ENCODE measurements at places on chromosomes 11 and 22.

DNA sequence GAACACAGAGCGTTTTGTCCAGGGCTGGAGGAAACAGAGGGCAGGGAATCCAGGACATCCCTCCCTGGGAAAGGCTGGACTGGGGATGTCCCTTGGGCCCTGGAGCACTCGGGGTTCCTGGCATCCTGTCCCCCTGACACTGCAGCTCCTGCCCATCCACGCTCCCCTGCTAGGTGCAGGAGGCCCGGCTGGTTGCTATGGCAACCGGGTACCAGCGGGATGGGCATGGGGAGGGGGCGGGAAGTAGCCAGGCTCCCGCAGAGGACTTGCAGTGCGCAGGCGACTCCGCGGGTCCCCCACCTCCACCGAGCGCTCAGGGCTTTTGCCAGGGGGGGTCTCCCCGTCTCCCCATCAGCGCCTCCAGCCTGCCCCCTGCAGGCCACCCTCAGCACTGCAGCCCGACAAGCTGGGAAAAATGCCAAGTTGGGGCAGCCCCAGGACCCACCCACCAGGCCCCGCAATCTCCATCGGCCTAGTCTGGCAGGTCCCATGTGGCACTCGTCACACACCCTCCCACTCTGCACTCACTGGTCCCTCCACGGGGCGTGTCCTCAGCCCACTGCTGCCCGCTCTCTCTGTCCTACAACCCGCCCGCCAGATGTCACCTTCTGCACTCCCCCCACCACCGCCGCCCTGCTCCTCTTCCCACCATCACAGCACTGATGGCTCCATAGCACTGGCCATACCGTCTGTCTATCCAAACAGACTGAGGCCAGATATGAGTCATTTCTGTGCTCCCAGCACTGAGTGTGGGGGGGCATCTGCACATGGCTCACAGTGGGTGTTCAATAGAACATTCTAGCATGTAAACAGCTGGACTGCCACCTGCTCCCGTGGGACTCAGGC is 31.5 kb downstream of the KIAA0930 start:
- DNase-seq: no peak

DNA sequence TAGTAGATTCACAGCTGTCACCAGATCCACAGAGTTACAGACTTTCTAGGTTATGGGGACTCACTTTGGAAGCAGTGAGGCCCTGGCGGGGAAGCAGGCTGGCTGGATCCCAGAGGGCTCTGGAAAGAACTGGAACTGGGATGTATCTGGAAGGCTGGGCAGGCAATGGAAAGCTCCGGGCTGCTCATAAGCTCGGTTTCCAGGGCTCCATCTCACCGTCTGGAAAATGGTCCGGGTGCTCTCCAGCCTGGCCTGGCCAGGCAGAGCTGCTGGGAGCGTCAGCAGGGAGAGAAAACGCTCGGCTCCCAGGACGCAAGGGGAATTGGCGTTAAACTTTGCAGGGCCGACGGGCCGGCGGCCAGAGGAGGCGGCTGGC is 335 bp upstream of the SEZ6L start:
- no peak for DNase-seq

GRCh38 chr11:21534288-21534687 is 658.6 kb upstream of the ANO5 start:
- DNase-seq: no peak

DNA sequence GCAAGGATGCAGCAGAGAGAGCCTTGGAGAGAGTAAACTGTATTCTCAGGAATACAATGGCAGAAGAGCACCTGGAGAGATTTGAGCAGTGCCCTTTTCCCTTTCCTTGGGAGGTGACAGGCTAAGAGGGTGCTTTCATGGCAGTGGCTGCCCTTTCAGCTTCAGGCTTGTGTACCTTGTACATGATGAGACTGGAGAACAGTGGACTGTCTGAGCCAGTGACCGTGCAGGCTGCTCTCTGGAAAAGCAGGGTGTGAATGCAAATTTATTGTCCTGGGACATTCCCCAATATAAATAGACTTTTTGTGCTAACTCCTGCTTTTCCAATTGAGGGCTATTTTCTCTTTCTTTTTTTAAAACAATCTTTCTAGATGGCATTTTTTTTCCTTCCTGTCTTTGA is 99.3 kb downstream of the TRIM44 start:
- no peak for DNase-seq

DNA sequence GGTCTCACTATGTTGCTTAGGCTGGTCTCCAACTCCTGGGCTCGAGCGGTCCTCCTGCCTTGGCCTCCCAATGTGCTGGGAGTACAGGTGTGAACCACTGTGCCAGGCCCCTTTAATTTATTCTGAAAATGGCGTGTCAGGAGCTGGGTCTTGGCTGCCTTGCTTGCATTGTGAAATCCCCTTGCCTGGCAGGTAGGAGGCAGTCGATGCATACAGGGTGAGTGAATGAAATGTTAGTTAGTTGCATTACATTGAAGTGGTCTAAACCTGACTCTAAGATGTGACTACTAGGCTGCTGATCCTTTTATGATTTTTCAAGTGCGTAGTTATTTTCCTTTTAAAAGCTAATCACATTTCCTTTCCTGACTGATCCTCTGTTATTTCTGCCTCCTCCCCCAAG is 42.9 kb downstream of the PARVB start:
- no peak for DNase-seq

GRCh38 chr22:44732661-44733060 is 19.7 kb upstream of the ARHGAP8 start:
- no peak for DNase-seq

DNA sequence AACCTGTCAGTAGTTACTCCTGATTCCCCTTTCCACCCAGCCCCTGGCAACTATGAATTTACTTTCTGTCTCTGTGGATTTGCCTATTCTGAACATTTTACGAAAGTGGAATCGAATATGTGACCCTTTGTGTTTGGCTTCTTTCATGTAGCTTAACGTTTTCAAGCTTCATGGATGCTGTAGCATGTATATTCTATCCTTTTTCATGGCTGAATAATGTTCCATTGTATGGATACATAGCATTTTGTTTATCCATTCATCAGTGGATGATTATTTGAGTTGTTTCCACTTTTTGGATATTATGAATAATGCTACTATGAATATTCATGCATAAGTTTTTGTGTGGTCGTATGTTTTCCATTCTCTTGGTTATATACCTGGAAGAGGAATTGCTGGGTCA is 9.2 kb upstream of the GLB1L2 start:
- no peak for DNase-seq

DNA sequence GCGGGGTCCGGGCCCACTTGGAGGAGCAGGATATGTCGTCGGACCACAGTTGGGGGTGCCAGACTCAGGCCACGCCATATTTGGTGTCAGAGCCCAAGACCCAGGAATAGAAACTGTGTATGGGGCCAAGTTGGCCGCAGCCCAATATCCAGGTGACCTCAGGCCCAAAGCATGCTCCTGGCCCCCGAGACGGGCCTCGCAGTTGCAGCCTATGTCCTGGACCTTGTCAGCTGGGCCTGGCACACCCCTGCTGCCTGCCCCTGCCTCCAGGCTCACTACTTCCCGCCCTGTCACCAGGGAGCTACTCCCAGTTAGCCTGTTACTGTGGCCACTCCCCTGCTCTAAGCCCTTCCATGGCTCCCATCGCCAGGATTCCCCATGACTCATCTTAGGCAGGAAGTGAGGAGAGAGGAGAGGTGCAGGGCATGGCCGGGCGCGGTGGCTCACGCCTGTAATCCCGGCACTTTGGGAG is 23.1 kb downstream of the A4GALT start:
- no peak for DNase-seq

- DNase-seq: no peak
Measured at GRCh38 chr11:11220786-11221185, 132.3 kb downstream of the CSNK2A3 start.

DNA sequence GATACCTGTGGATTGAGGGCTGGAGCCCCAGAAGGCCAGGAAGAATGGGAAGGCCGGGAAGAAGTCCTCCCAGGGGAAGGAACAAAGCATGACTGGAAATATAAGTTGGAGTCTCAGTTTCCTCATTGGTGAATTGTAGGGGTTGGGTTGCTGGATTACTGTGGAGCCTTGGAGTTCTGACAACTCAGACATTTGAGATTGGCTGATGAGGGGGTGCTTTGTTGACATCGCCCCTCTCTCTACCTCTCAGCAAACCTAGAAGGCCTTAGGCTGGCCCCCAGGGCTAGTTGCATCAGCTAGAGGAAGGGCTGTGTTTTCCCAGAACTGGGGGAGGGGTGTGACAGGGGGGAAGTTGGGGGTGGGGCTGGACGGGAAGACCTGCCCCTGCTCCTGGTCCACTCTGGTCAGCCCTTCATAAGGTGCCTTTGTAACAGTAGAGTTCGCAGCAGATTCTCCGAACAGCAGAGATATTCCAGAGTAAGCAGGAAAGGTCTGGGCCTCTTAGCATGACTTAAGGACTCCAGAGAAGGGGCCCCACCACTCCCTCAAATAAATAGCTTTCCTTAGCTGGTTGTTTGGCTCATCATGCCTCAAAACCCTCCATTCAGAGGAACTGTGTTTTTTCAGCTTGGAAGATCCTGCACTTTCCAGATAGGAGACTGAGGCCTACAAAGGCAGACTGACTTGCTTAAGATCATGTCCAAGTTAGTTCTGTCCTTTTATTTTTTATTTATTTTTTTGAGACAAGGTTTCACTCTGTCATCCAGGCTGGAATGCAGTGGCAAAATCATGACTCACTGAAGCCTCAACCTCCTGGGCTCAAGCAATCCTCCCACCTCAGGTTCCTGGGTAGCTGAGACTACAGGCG is 12.5 kb upstream of the THRSP start:
- peak; percentile 37 for DNase-seq

- DNase-seq: no peak
Measured at GRCh38 chr11:105054723-105055493, 9.8 kb upstream of the CARD16 start.

DNA sequence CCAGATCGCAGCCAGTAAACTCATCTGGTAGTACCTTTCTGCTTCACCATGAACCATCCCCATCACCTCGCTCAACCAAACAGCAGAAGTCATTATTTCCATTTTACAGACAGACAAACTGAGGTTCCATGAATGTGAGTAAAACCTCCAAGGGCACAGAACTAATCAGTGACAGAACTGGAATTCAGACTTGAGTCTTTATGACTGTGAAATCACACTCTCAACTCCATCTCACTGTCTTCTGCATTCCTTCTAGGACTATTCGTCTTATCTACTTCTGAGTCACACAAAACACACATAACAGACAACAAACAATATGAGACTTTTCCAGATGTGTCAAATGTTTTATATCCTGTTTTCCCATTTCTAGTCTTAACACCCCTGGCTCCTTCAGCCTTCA is 9.3 kb upstream of the NUP50 start:
- DNase-seq: no peak

DNA sequence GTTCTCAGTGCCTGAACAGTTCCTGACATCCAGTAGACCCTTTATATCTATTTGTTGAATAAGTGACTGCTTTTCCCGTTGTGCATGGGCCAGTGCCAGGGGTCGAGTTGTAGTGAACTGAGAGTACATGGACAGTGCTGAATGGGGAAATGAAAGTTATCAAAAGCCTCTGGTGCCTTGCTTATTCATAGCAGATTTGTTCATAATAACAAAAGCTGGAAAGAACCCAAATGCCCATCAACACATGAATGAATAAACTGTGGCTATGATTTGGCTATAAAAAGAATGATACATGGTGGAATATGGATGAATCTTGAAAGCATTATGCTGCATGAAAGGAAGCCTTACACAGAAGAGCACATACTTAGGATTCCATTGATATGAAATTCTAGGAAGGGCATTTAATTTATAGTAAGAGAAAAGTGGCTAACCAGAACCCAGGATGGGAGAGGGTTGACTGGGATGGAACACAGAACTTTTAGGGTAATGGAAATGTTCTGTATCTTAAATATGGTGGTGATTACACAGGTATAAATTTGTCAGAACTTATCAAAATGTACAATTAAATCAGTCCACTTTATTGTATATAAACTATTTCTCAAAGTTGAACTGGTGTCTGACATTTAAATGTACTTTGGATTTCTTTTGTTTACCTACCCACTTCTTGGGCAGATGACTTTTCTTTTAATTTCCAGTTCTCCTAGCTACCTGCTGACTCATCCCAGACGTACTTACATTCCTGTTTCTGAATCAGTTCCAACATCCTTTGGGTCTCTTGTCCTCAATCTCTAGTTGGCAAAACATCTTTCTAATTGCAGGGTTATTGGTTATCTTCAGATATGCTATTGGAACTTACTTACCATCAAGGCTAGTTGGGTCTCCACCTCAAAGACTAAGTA is 42.8 kb downstream of the PACS1 start:
- DNase-seq: peak; percentile 49

DNA sequence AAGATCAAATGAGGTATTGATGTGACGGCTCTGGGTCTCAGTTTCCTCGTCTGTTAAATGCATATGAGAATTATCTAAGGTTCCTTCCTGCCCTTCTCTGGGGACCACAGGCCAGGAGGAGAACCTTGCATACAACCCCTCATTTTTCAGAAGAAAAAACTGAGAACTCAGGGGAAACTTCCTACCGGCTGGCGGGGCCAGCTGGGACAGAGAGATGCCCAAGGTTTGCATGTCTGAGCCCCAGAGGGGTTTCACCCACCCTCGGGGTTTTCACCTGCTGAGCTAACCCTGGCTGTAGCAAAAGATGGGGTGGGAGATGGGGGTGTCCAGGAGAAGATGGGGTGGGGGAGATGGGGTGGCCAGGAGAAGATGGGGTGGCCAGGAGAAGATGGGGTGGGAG is 4.3 kb downstream of the TNFRSF13C start:
- no peak for DNase-seq

GRCh38 chr22:49724030-49724892 is 103.4 kb downstream of the BRD1 start:
- no peak for DNase-seq

GRCh38 chr11:134447696-134448095 is 35.7 kb upstream of the B3GAT1 start:
- no peak for DNase-seq

DNA sequence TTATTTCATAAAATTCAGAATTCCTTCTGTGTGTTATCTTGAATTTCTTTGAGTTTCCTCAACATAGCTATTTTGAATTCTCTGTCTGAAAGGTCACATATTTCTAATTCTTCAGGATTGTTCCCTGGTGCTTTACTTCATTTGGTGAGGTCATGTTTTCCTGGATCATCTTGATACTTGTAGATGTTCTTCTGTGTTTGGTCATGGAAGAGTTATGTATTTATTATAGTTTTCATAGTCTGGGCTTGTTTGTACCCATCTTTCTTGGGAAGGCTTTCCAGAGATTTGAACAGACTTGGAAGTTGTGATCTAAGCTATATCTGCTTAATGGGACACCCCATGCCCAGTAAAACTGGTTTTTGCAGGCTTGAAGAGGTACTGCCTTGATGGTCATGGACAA is 149.6 kb downstream of the METTL15 start:
- no peak for DNase-seq

GRCh38 chr11:74024261-74025029 is 15.6 kb upstream of the UCP3 start:
- no peak for DNase-seq

DNA sequence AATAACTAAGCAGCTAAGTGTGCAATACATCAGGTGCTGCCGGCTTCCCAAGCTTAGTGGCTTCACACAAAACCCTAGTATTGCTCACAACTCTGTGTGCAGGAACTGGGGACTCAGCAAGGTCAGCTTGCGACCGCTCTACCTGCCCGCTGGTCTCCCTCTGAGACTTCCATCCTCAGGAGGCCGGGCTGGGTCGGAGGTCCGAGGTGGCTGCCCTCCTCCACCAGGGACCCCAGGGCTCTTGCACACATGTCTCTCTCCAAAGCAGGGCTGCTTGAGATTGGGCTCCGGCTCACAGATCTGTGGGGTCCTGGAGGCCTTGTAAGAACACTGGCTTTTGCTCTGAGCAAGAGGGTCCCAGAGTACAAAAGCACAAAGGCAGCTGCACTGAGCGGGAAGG is 25.4 kb upstream of the FGF19 start:
- DNase-seq: no peak

All from BJ (cell line).